ENCODE measurements at places on chromosomes 2 and 18. TPM values are rescaled to one million over a fixed set of nuclear protein-coding genes. Genes with fewer than 3 reads are reported as not detected.
A peak's percentile ranks its signal among the peaks of the same experiment; 100 is the strongest.

DSEL gene
- total RNA-seq: 30.1 TPM

- DNase-seq: no peak
Measured at GRCh38 chr18:54830866-54831265, 2.6 kb downstream of the RAB27B start.

DNA sequence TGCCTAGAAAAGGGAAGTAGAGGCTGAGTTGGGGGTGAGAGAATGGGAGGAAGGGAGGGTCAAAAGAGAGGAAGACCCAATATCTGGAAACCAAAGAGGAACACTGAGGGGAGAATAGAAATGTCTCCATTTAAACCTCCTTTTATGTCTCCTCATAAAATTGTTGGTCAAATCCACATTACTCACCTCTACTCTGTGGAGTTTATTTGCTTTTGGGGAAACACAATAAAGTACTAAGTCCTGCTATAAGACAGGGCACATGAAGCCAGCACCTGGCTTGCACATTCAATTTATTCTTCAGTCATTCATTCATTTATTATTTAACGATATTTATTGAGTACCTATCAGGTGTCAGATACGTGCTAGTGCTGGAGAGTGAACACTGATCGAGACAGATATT is 60.3 kb upstream of the NFE2L2 start:
- DNase-seq: no peak

DNA sequence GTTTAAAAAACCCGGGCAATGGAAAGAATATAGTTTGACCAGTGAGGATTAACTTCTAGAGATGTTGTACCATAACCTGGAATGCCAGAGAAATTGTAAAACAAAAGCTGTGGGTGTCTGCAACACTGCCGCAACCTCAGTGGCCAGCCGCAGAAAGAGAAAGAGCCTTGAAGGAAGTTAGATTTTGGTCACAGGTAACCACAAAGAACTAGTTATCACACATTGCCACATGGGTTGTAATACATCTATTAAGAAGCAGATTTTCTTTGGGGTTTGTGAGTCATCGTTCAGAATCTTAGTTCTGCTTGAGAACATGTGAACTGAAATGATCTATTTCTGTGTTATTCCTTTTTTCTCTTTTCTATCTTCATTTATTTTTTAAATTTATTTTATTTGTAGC is 222.9 kb upstream of the AGAP1 start:
- no peak for DNase-seq

DNA sequence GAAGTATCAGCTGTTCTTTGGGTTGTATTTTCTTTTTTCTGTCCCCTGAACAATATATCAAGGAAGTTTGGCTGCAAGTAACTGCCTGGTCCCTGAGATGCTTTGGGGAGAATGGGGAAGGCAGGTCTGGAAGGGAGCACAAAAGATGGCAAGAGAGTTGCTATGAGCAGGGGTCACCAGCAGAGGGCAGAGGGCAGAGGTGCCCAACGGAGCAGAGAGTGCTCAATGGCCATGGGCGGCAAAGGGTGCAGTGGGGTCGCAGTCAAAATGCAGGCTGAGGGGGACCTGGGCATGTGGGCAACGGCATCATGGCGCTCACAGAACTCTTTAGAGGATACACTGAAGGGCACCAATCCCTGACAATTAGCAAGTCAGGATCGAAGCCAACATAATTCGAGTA is 107.7 kb upstream of the ATP8B1 start:
- peak; percentile 80 for DNase-seq

- DNase-seq: no peak
Measured at GRCh38 chr18:9707381-9708056, 582 bp upstream of the RAB31 start.

ZSWIM2 gene
- total RNA-seq: not detected

- no peak for DNase-seq
Measured at GRCh38 chr2:1784087-1784486, 39.8 kb upstream of the PXDN start.

PFN4 gene
- total RNA-seq: not detected

DNA sequence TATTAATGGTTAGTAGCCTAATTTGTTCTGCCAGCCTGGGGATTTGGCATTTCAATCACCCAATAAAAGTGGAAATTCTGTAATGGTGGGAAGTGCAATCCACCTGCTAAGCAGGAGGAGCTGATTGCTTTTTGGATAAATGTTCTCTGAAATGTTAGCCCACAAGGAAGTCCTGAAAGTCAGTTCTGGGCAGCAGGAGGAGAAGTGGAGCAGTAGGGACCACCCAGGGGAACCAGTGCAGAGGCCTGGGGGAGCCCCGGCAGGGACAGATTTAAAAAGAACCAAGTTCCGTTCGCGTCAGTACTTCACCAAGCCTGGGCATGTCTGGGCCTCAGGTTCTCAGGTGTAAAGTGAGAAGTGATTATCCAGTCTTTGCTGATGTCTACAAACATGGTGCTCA is 248.5 kb upstream of the RAB6C start:
- no peak for DNase-seq

Measured in WTC11 (cell line).